ENCODE measurements at places on chromosomes 16 and 17.

- no peak for DNase-seq
These were observed 8.9 kb upstream of the TCF25 start for GRCh38 chr16:89864527-89864820.

DNA sequence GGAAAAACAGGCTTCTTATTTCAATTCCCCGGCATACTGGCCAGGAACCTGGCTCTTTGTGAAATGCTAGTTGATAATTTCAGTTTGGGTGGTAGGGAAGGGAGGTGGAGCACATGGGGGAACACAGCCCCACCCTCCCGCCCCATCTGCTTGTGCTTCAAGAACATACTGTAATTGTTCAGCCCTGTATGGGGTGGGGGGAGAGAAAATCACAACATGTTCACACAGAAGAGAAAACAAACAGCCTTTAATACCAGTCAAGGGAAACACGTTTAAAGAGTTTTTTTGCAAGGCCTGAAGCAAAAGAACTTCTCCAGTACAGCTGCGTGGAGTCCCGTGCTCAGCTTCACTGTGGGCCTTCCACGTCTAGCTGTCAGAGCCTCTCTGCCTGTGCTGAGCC, 59.7 kb downstream of the SHISA6 start:
- DNase-seq: no peak

DNA sequence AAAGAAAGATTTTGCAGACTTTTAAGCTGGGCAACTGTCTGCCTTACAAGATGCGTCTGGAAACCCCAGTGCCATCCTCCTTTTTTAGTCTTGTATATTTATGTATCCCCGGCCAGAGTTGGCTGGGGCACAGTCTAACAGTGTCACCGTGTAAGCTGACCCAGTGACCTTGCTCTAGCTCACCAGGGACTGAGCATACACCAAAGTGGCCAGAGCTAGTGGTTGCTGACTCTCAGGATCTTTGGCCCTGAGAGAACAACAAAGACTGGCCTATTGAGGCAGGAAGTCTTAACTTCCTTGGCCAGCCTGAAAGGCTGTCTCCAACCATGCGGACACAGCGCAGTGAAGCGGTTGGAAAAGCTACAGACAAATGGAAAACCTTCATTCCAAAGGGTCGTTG, 745.2 kb downstream of the WWOX start:
- DNase-seq: no peak

GRCh38 chr17:63842173-63842539, 329 bp downstream of the SMARCD2 start:
- no peak for DNase-seq

GRCh38 chr16:9072806-9073341, 18.6 kb upstream of the HAPSTR1 start:
- no peak for DNase-seq

GRCh38 chr16:28078261-28078660, 14.7 kb upstream of the GSG1L start:
- no peak for DNase-seq

- DNase-seq: peak; percentile 17
These were observed 1.7 kb downstream of the METRNL start for GRCh38 chr17:83080858-83081683.
